ENCODE measurements at places on chromosomes 5 and 9.

- DNase-seq = no peak
Measured at GRCh38 chr5:14998491-14998890, 126.9 kb upstream of the ANKH start.

GRCh38 chr5:14066326-14066725 is 76.8 kb upstream of the TRIO start:
- no peak for DNase-seq

DNA sequence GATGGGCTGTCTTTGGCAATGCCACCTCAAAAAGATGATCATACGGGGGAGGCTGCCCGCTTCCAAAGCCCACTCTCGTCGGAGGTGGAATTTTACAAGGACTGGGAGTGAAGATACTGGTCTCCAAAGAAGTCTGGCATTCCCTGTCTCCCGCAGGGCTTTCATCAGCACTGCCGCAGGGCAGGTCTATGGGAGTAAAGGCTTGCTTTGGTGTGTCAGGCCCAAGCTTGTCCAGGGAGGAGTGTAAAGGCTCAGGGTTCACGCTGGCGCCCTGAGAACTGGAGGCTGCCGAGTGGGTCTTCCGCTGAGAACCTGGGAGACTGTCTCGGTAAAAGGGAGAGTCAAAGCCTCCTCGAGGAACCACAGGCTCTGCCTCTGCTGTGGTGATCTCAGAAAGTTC is 27.0 kb downstream of the SPACA9 start:
- no peak for DNase-seq

GRCh38 chr5:131305138-131305689 is 41.4 kb downstream of the CDC42SE2 start:
- no peak for DNase-seq

DNA sequence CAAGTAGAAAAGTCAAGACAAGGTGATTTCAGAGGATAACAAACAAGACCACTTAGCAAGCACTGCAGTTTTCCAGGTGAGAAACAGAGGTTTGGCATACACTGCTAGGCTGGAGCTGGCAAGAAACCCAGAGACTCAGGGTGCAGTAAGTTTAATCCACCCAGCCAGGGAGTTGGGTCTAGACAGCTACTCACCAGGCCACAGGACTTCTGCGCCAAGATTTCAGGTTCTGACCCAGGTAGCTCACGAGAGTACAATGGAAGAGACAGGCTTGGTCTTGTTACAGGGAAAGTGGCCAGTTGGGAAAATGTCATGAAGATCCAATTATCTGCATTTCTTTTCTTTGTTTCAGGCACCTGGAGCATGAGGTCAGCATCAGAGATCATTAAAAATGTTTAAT is 9.8 kb downstream of the SMIM23 start:
- no peak for DNase-seq

GRCh38 chr9:120905315-120906164 is 21.1 kb downstream of the TRAF1 start:
- no peak for DNase-seq

DNA sequence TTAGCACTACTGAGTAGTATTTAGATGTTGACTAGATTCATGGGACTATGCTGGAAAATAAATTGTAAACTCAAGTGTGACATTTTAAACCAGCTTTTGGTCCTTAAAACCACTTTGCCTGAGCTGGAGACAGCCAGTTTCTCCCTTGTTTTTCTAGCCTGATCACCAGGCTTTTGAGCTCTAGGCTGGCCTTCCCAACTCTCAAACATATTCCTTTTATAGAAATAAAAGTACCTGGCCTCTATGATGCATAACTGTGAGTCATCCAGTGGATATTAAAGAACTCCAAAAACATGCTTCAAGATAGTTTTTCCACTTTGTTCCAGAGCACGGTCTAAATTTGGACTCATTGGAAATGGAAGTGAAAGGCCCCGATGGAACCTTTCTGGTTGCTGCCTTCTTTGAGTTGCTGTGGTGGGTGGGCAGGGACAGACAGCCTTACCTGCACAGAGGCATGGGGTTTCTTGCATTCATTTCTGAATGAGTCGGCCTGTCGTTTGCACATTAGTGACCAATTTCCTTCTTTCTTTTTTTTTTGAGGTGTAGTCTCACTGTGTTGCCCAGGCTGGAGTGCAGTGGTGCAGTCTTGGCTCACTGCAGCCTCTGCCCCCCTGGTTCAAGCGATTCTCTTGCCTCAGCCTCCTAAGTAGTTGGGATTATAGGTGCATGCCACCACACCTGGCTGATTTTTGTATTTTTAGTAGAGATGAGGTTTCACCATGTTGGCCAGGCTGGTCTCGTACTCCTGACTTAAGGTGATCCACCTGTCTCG is 43.1 kb downstream of the TRIO start:
- DNase-seq = no peak

DNA sequence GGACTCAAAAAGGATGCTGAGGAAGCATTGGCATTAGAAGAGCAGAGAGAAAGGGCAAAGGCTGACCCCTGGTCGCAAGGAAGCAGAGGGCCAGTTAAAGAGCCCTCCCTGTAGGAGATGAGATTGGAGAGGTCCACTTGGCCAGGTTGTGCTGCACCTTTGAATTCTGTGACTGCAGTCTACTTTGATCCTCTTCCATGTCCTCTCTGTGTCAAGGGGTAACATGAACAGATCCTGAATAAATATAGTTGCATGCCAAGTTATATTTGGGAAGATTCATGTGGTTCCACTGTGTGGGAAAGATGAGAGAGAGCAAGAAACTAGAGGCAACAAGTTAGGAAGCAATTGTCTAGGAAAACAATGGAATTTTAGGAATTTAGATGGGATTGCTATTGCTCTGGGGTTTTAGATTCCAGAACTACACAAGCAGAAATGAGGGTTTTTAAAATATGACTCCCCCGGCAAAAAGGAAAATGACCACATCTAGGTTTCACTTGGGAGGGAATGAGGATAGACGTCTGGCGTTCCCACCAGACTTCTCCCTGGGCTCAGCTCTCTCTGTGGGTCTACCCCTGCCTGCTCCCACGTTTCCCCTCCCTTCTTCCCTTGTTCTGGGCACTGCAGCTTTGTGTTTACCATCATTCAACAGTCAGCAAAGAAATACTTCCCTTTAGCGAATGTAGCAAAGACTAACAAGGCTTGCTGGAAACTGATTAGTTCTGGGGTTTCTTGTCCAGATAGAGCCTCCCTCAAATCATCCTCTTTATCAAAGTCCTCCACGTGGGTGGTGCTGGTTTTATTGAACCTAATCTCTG is 63.6 kb downstream of the SNX18 start:
- no peak for DNase-seq

DNA sequence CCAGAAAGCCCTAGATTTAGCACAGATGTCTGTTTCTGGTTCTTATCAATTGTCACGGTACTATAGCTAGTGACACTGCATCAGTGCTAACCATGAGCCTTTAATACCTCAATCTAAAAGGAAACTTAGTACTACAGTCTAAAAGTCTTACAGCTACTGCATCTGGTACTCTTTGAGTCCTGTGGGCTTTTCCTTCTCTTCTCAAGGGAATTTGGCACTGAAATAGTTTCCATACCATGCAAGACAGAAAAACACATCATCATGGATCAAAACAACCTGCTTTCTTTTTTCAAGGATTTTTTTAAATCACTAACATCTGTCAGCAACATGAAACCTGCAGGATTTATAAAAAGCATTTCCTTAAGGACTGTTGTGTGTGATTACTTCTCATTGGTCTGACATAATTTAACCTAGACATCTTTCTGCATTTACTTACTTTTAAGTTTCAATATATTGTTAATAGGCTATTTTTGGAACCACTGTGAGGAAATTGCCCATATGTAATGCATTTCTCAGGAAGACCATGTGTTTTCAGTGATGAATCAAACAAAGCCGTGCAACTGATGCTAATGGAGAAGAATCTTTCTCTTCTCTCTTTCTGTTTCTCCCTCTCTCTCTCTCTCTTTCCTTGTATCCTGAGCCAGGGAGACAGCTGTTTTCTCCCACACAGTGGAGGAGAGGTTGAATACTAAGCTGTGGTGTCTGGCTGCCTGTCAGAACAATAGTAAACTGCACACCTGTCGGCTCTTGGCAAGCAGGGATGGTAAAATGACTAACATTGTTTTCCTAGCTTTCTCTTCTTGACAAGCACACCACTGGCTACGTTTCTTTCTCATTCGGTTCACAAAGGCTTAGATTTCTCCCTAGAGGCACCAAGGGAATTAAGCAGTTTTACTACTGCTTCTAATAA is 273.4 kb downstream of the CSNK1G3 start:
- DNase-seq = no peak

DNA sequence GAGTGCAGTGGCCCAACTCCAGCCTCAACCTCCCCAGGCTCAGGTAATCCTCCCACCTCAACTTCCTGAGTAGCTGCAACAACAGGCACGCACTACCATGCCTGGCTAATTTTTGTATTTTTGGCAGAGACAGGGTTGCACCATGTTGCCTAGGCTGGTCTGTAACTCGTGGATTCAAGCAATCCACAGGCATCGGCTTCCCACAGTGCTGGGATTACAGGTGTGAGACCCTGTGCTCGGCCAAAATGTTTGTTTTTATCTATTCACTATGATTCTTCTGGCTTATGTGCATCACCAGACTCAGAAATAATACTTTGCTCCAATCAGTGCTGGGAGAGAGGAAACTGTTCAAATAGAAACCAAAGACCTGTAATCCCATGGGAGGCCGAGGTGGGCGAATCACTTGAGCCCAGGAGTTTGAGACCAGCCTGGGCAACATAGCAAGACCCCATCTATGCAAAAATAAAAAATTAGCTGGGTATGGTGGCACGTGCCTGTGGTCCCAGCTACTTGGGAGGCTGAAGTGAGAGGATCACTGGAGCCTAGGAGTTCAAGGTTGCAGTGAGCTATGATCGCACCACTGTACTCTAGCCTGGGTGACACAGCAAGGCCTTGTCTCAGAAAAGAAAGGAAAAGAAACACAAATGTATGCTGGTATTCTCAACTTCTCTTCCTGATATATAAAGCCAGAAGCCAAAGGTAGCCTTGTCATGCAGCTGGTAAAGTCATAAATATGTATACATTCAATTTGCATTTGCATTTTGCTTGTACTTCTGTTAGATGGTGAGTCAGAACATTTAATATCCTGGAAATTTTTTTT is 4.5 kb downstream of the PIP5K1B start:
- no peak for DNase-seq

DNA sequence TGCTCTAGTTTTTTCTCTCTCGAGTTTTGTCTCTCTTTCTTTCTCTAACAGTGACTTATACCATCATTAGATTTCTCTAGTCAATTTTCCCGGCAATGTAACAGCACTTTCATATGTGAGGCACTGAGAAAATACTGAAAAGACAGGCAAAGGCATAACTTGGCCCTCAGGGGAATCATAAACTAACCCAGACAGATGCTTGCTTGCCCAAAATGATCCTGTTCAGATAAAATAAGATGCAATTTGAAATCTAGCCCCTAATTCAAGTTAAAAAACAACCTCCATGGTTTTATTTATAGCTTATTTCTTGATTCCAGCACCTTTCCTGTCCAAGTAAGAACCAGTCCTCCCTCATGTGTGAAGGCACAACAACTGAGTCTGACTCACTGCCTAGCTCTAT is 294.6 kb downstream of the GAS1 start:
- DNase-seq = no peak

- DNase-seq = no peak
Measured at GRCh38 chr5:4531756-4532704, 608.1 kb upstream of the ADAMTS16 start.

GRCh38 chr9:98830554-98830953 is 23.1 kb downstream of the GALNT12 start:
- DNase-seq = no peak

GRCh38 chr5:16980983-16981382 is 44.9 kb upstream of the MYO10 start:
- no peak for DNase-seq

DNA sequence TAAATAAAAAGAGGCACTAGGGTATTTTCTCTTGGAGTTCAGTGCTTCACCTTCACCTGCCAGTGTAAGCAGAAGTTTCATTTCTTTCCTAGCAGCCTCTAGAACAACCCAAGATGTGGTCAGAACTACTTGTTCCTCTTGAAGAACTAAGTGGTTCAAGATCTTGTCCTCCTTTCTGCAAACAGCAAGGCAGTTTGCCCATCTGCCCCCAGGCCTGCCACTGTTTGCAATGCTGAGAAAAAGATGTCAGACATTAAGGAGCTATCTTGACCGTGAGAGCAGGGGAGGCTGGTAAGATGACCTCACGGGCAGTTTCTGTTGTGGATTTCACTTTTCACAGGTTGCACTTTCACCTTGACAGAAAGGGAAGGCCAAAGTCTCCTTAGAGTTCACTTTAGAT is 52.0 kb upstream of the KLF4 start:
- no peak for DNase-seq

- no peak for DNase-seq
Measured at GRCh38 chr5:1884678-1885403, 2.1 kb upstream of the IRX4 start.

- no peak for DNase-seq
Measured at GRCh38 chr5:176447591-176447977, 601 bp upstream of the FAF2 start.

GRCh38 chr9:129581505-129582189 is 39.3 kb downstream of the C9orf50 start:
- no peak for DNase-seq

GRCh38 chr5:143835251-143835650 is 23.3 kb downstream of the HMHB1 start:
- no peak for DNase-seq

DNA sequence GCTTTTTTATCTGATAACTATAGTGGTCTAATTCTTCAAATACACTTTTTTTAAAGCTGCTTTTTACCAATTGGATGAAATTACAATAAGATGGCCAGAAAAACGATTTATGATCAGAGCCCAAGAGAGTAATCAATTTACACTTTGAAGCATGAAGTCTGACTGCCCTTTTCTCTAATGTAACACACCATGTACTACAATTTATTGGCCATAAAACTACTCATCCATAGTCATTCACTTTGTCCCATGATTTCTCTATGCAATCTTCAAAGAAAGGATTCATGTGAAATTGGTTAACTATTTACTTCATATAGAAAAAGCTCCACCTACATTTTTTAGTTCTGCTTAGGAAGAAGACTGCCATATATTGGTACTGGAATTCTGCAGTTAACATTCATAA is 73.6 kb upstream of the CAST start:
- no peak for DNase-seq

- DNase-seq = no peak
Measured at GRCh38 chr9:110029429-110029955, 178.5 kb downstream of the C9orf152 start.
